CD4-positive, CD25-positive, alpha-beta regulatory T cell (primary cell): ENCODE measurements at places on chromosomes 16 and 17. TPM values are rescaled to one million over a fixed set of nuclear protein-coding genes. Genes with fewer than 3 reads are reported as not detected.

Gene ABCA9
- total RNA-seq: not detected

Gene PSKH1
- total RNA-seq: 14.3 TPM

Gene YBX2
- total RNA-seq: not detected

Gene ATP2A3
- total RNA-seq: 306 TPM

Gene JPH3
- total RNA-seq: not detected

Gene NSF
- total RNA-seq: 71.4 TPM

Gene PRSS8
- not detected for total RNA-seq

Gene ACSM2A
- total RNA-seq: not detected

Gene LITAFD
- total RNA-seq: not detected

Gene KRT25
- not detected for total RNA-seq

Gene ANKRD40CL
- not detected for total RNA-seq

Gene KRT27
- not detected for total RNA-seq

Gene NOXO1
- total RNA-seq: 0.47 TPM

Gene SP2
- 35.0 TPM for total RNA-seq

Gene CTRB1
- not detected for total RNA-seq

Gene MPP3
- not detected for total RNA-seq

Gene FSCN2
- total RNA-seq: 0.74 TPM

Gene VASN
- 0.57 TPM for total RNA-seq

Gene FOXL1
- total RNA-seq: not detected

Gene PIRT
- not detected for total RNA-seq

Gene UBTF
- total RNA-seq: 104 TPM

Gene TBKBP1
- 6.1 TPM for total RNA-seq

Gene MYH3
- 7.9 TPM for total RNA-seq
